Large intestine (tissue), 12 donors: ENCODE measurements at places on chromosomes 6 and 20. TPM values are rescaled to one million over a fixed set of nuclear protein-coding genes. Genes with fewer than 3 reads are reported as not detected.

The GPRC6A gene
- polyA plus RNA-seq, result not detected

The TNXB gene
- polyA plus RNA-seq, result 17.5 TPM

The NKAIN2 gene
- polyA plus RNA-seq, result 1.3 TPM

The HLA-DRA gene
- 380 TPM for polyA plus RNA-seq

The PEX6 gene
- polyA plus RNA-seq, result 35.7 TPM

DNA sequence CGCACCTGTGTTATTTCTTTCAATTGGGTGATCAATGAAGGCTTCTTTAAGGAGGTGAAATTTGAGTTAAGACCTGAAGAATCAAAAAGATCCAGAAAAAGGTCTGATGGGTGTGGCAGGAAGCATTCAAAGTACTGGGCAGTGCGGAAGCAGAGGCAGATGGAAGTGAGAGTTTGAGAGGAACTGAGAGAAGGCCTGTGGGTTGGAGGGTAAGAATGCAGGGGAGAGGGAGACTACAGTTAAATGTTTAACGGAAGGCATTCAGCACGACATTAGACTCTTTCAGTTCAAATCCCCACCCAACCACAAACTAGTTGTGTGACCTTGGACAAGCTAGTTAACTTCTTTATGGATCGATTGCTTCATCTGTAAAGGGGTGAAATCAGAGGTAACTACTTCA, 50.5 kb upstream of the GCM1 start:
- H3K36me3 ChIP-seq, result no peaks in the 10 kb centered on the region
- H3K4me1 ChIP-seq, result no peaks in the 10 kb centered on the region
- H3K27ac ChIP-seq, result no peak overlapping the region
- DNase-seq, result no peak

GRCh38 chr6:16374016-16374415, 135.6 kb downstream of the GMPR start:
- no peak overlapping the region for H3K27ac ChIP-seq
- H3K36me3 ChIP-seq, result no peaks in the 10 kb centered on the region
- H3K4me1 ChIP-seq, result no peaks in the 10 kb centered on the region
- H3K27me3 ChIP-seq, result no peaks in the 10 kb centered on the region

DNA sequence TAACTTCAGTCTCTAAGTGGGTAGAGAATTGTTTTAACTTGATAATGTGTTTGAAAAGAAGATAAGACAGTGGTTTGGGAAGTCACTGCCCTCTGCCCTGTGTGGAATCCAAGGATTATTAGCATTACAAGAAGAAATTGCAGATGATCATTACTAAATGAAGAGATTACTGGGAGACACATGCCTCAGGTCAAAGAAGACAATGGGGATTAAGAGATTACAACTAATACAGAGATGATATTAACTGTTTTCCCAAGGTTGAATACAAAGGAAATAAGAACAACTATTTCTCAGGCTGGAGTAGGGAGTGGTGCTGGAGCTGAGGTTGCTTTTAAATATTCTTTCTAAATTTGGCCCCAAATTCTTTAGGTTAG, 166.0 kb downstream of the TRMT11 start:
- H3K27ac ChIP-seq, result no peak overlapping the region
- H3K27me3 ChIP-seq, result no peaks in the 10 kb centered on the region
- peaks cover 4% of the 10 kb centered on the region for H3K4me1 ChIP-seq
- no peak overlapping the region for H3K4me3 ChIP-seq
- H3K36me3 ChIP-seq, result no peaks in the 10 kb centered on the region
- DNase-seq, result no peak

- H3K4me1 ChIP-seq, result peaks cover 6% of the 10 kb centered on the region
- no peak overlapping the region for H3K4me3 ChIP-seq
- H3K36me3 ChIP-seq, result no peaks in the 10 kb centered on the region
- no peak for DNase-seq
- H3K27ac ChIP-seq, result no peak overlapping the region
Measured at GRCh38 chr6:125213939-125214338, 60.4 kb downstream of the TPD52L1 start.

DNA sequence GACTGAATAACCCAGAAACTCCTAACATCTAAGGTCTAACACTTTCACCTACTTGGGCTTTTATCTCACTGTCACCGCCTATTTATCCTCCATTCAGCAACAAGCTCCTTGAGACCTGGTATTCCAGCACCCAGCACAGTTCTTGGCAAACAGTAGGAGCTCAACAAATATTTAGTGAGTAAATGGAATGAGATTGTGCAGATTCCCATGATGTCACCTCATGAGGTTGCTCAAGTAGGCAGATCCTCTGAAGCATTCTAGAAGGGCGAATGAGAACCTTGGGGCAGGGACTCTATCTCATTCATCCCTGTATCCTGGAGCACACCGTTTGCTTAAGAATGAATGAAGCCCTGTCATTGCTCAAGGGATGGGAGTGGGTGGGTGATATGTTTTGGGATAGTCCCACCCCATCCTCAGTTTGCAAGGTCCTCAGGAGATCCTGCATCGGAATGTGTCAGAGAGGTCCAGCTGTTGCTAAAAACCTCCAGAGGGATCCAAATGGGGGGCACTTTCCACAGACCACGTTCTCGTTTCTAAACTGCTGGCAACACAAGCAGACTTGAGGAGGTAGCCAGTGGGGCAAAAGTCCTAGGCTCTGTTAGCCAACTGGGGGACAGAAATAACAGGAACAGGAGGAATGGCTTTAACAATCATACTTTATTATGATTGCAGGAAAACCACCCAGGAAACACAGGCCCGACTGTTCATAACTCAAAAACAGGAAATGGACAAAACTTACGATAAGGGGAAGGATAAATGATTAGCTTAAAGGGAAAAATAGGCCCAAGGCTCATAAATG, 42.0 kb downstream of the EDN1 start:
- H3K27ac ChIP-seq, result peak overlapping the region; percentile 96
- no peaks in the 10 kb centered on the region for H3K36me3 ChIP-seq
- H3K27me3 ChIP-seq, result no peaks in the 10 kb centered on the region

GRCh38 chr6:106451439-106451838, 90.9 kb downstream of the CRYBG1 start:
- H3K4me3 ChIP-seq, result no peak overlapping the region
- peaks cover 3% of the 10 kb centered on the region for H3K4me1 ChIP-seq
- DNase-seq, result no peak

- peak; percentile 40 for DNase-seq
- H3K36me3 ChIP-seq, result peaks cover 10% of the 10 kb centered on the region
- H3K27me3 ChIP-seq, result no peaks in the 10 kb centered on the region
- H3K27ac ChIP-seq, result peak overlapping the region; percentile 84
- peaks cover 53% of the 10 kb centered on the region for H3K4me1 ChIP-seq
- peak overlapping the region; percentile 91 for H3K4me3 ChIP-seq
Measured at GRCh38 chr6:154508573-154509375, 1.7 kb downstream of the CNKSR3 start.

DNA sequence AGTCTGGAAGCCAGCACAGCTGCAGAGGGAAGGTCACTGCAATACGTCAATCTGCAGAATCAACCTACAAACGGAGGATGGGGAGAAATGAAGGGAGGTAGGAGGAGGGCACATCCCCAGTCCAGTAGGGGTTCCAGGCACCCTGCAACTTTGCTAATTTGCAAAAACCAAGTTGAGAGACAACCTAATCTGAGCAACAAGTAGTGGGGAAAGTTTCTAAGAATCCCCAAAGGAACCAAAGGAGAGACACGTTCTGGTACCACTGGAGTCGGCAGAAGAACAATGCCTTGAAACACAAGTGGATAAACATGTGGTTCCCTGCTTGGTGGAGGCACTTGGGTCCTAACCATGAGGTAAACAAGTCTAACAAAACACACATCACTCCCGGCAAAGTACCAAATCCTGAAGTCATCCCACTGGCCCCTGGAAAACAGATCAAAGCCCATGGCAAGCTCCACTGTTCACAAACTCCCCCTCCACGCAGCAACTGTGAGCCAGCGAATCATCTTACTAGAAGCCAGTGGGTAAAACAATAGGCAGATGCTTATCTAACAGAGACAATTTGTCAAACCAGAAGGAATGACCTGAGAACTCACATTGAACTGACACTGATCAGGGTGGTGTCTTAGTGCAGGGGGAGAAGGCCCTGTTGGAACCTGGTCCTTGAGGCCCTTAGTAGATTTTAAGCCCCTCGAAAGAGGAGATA, 4.7 kb downstream of the MRPS18A start:
- DNase-seq, result no peak
- peaks cover 37% of the 10 kb centered on the region for H3K36me3 ChIP-seq
- peaks cover 38% of the 10 kb centered on the region for H3K4me1 ChIP-seq
- H3K27me3 ChIP-seq, result no peaks in the 10 kb centered on the region

- peaks cover 25% of the 10 kb centered on the region for H3K4me1 ChIP-seq
- H3K4me3 ChIP-seq, result no peak overlapping the region
Measured at GRCh38 chr6:167934426-167934864, 63.0 kb upstream of the KIF25 start.
